Smooth muscle cell of trachea (primary cell): ENCODE measurements at places on chromosomes 4 and X. TPM values are rescaled to one million over a fixed set of nuclear protein-coding genes. Genes with fewer than 3 reads are reported as not detected.

The ARHGAP24 gene
- total RNA-seq = 35.1 and 35.9 TPM in 2 replicates

The F11 gene
- not detected in 2 replicates for total RNA-seq

The ADH7 gene
- 0.83 and 2.0 TPM in 2 replicates for total RNA-seq

The LDB2 gene
- 105 and 177 TPM in 2 replicates for total RNA-seq

The AKAP14 gene
- not detected in 2 replicates for total RNA-seq

The ETDA gene
- total RNA-seq = not detected in 2 replicates

The MTM1 gene
- 6.9 and 12.2 TPM in 2 replicates for total RNA-seq

The TGIF2LX gene
- not detected in 2 replicates for total RNA-seq

The TRAM1L1 gene
- total RNA-seq = 3.5 and 4.2 TPM in 2 replicates

The NXF2B gene
- not detected in 2 replicates for total RNA-seq

The ADAM29 gene
- total RNA-seq = not detected in 2 replicates

The CCSER1 gene
- total RNA-seq = not detected in 2 replicates

The UGT2B10 gene
- total RNA-seq = not detected in 2 replicates

The PNMA3 gene
- total RNA-seq = 0.29 and 0.66 TPM in 2 replicates
